ENCODE measurements at places on chromosomes 3 and 15.

DNA sequence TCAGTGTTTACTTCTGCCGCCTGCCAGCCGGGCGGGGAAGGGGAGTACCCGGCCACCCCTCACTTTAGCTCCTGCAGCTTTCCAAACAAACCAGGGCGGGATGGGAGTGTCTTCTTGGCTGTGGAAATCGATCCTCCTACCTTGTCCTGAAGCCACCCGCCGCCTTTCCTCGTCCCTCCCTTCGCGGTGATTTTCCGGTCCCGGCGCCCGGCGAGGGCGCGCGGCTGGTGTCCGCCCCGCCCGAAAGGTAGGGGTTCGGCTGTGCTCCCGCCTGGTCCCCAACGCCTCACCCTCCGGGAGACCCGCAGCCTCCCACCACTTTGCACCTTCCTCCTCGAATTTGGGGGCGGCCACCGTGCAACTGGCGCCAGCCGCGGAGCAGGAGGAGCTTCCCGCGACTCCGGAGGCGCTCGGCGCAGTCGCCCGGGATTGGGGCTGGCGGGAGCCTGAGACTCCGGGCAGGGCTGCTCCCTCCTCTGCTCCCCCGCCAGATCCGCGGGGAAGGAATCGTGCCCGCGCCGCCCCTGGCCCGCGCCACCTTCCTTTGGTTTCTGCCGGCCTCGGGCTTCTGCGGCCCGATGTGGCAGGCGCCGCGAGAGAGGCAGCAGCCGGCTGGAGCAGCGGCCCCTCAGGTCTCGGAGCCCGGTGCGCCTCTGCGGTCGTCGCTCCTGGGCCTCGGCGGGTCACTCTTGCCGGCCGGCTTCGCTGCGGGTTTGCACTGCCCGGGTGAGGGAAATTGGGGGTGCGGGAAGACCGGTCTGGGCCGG lies 30.7 kb upstream of the ST3GAL6 start:
- no peak for DNase-seq

- no peak for DNase-seq
Measured at GRCh38 chr15:81184188-81184587, 12.5 kb upstream of the IL16 start.

GRCh38 chr3:137011153-137011552 lies 53.4 kb downstream of the IL20RB start:
- DNase-seq: no peak

- no peak for DNase-seq
Measured at GRCh38 chr15:96324940-96325540, 5.5 kb upstream of the NR2F2 start.

All from CD8-positive, alpha-beta memory T cell (primary cell).